ENCODE measurements at places on chromosomes 5 and 9.

GRCh38 chr5:128777052-128777451 is 188.2 kb upstream of the SLC27A6 start:
- DNase-seq: no peak

GRCh38 chr9:88258601-88259000 is 120.3 kb upstream of the SPATA31C2 start:
- DNase-seq: no peak

DNA sequence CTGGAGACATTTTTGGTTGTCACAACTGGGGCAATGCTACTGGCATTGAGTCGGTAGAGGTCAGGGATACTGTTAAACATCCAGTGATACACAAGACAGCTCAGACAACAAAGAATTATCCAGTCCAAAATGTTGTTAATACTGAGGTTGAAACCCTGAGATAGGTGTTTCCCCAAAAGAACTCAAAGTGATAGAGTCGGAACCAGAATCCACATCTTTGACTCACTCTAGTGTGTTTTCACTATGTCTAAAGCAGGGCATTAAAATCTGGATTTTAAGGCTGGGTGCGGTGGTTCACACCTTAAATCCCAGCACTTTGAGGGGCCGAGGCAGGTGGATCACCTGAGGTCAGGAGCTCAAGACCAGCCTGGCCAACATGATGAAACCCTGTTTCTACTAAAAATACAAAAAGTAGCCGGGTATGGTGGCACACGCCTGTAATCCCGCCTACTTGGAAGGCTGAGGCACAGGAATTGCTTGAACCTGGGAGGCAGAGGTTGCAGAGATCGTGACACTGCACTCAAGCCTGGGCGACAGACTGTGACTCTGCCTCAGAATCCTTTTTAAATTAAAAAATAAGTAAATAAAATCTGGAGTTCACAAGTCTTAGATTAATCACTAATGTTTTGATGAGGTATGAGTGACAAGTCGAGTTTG is 17.0 kb downstream of the SLC31A1 start:
- no peak for DNase-seq

- peak; percentile 49 for DNase-seq
Observed at GRCh38 chr9:94656200-94656599, 16.9 kb upstream of the FBP1 start.

GRCh38 chr9:121197132-121197531 is 4.5 kb downstream of the RAB14 start:
- no peak for DNase-seq

- DNase-seq: no peak
Observed at GRCh38 chr5:61603211-61603908, 271.3 kb downstream of the ZSWIM6 start.

- no peak for DNase-seq
Observed at GRCh38 chr5:72658761-72659540, 151.7 kb upstream of the ZNF366 start.

DNA sequence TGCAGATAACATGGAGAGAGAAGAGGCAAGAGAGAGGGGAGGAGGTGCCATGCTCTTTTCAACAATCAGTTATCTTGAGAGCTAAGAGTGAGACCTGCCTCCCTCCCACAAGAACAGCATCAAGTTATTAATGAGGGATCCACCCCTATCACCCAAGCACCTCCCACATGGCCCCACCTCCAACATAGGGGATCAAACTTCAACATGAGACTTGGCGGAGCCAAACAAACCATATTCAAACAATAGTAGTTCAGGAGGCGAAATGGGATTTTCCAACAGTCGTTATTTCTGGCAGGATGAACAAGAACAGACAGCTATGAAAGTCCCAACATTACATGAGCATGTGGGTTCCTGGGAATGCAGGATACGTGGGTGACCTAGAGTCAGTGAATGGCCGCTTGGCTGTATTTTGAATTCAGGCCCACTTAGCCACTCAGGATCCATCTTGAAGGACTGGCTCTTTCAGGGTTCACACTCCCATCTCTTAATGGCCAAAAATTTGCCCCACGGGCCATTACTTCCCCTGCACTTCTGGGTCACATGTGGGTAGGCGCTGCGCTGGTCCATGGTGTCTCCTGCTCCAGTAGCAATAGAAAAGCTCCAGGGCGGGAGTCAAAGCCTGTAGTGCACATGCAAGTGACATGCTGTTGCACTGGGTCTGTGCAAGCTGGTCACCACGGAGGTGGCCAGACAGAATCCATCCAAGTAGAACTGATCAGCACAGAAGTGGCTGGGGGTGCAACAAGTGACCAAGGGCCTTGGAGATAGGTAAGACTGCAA is 7.1 kb upstream of the FAF2 start:
- no peak for DNase-seq

DNA sequence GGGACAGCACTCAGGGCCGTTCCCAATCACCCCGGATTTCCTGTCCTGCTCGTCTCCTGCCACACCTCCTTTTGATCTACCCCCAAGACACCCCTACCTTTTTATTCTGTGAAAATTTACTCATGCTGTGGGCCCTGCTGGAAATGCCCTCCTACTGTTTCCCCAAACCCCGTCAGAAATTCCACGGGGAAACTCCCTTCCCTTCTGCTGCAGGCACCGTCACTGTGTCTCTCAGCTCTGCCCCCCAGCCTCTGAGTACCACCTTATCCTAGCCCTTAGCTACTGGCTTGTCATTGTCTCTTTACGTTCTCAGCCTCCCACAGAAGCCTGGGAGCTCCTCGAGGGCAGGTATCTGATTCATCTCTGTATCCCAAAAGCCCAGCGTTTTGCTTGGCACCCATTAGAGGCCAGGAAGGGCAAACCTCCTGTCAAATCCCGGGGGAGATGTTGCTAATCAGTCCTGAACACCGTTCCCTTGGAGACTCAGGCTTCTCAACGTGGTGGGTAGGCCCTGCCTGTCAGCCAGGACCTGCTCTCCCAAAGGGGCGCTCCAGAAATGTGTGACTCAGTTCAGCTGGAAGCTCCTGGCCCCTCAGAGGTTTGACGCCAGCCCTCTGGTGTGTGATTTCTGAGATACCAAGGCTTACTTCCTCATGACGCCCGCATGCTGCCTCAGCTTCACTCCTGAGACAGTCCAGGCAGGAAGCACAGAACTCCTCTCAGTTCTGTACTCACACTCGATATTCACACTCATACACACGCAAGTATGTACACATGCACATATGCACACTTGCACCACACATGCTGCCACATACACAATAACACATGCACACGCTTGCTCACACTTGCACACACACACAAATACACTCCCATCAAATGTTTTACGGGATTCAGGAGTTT is 50.7 kb upstream of the GRHPR start:
- DNase-seq: no peak

DNA sequence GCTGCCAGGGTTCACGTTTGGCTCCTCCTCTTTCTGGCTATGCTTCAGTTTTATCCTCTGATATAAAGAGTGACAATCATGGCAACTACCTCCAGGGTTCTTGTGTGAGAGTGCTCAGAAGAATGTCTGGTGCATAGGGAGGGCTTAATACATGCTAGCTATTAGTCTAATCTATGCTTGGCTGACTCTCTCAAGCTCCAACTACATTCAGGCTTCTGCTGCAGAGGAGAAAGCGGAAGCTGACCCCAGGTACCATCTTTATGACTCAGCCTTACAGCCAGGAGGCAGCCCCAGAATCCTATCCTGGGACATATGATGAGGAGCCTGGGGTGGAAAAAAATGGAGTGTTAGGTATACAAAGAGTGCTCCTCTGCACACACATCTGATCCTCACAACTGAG is 32.1 kb upstream of the RASGRF2 start:
- no peak for DNase-seq

GRCh38 chr5:39422036-39422606 is 2.7 kb downstream of the DAB2 start:
- no peak for DNase-seq

DNA sequence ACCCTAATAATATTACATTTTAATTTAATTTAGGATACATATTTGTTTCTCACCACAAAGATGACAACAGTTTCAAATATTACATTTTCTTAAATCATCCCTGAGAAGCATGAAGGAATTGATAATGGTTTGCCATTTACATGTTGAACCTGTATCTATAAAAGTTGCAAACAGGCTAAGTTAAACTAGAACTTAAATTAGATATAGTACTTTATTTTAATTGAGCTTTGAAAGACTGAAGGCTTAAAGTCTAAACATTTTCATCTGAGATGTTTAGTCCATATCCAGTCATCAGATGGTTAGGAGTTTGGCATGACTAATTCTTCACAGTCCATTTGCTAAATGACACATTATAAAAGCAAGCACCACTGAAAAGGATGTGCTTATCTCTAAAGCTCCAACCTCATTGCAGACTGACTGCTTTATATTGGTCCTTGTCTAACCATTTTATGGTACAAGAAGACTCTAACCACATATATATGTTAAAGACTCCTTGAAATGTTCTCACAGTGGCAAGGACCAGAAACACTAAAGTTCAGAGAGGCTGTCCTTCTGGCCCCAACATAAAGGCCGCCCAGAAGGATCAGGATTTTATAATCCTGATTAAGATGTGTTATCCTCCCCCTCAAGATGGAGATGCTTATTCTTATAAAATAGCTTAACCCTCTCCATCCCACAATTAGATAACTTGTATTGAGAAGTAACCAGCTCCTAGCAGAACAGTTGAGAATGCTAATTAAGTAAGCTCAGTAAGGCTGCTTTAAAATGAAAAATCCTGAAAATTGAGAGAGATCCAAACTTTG is 25.8 kb downstream of the WNT8A start:
- no peak for DNase-seq

DNA sequence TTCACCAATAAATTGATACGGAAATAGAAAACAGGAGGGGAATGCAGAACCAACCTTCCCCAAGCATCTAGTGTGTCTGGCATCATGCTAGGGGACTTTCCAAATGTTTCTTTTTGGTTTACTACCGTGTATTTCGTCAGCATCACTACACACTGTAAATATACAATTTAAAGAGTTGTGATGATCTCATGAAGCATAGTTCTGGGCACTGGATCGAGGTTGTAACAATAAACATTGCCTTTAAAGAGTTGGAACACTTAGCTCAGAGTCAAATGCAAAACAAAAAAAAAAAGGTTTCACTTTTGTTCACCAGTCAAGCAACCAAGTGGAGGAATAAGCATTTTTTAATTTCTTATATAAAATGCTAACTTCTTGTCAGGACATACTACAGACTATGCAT is 2.9 kb upstream of the SCAI start:
- DNase-seq: no peak

DNA sequence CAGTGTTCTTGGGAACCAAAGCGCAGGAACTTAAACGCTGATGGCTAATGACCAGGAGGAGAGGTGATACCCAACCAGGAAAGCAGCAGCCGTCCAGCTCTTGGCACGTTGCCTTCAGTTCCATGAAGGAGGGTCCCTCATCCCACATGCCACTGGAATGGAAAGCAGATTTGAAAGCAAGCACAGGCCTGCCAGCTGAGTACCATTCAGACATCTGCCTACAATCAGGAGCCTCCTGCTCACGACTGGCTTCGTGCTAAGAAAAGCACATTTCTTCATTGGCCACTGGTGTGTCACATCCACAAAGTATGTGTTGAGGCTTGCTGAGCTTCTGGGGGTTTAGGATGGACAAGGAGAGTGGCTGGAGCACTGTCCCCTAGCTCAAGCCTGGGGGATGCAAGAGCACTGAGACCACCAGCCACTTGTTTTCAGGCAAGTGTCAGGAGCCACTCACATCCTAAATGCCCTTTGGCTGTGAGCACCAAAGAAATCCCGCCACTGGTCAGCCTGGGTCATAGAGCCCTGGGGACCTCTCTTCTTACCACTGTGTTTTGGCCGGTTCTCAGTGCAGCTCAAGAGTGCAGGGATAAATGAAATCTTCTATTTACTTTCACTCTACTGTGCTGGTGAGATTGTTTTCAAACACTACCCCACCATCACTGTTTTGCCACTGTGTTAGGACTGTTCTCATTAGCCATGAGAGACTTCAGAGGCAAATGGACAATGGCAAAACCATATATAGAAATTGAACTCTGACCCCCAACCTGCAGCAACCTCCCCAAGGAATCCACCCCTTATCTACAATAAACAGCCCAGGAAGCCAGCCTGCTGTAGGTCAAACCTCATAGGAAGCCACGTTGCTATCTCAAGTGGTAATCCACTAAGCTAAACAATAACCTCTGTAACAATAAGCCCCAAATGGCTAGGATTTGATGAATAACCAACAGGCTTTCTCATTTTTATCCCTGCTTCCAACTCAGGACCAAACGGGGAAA is 58.3 kb downstream of the MTX3 start:
- DNase-seq: no peak

DNA sequence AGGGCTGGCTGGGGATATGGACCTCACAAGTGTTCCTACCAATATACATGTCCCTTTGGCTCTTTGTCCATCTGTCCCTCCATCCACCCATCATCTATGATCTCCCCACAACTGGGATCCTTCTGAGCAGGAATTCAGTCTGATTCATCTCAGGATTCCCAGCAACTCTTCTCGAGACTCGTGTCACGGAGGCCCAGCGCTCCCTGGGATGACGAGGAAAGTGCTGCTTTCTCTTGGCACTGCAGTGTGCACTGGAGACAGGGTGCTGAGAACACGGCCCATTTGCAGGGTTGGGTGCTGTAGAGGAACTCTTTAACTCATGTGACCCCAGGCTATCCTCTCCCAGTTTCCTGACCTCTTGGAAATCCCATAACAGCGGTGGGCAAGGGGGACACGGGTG is 72.9 kb downstream of the ANGPTL2 start:
- no peak for DNase-seq

GRCh38 chr5:42168091-42168670 is 243.1 kb downstream of the FBXO4 start:
- no peak for DNase-seq

DNA sequence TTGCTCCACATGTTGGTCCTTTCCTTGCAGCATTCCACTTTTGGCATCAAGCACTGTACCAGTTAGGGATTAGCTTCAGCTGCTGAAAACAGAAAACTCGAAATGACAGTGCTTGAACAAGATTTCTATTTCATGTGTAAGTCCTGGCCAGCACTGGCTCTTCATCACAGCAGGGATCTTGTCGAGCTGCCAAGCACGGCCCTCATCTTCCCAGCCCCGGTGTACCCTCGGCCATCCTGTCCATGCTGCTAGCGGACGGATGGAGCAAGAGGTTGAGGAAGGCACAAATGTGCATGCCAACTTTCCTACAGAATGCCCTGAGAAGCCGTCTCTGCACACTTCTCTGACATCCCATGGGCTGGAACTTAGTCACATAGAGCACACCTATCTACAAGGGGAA is 130.6 kb downstream of the TENT4A start:
- no peak for DNase-seq

DNA sequence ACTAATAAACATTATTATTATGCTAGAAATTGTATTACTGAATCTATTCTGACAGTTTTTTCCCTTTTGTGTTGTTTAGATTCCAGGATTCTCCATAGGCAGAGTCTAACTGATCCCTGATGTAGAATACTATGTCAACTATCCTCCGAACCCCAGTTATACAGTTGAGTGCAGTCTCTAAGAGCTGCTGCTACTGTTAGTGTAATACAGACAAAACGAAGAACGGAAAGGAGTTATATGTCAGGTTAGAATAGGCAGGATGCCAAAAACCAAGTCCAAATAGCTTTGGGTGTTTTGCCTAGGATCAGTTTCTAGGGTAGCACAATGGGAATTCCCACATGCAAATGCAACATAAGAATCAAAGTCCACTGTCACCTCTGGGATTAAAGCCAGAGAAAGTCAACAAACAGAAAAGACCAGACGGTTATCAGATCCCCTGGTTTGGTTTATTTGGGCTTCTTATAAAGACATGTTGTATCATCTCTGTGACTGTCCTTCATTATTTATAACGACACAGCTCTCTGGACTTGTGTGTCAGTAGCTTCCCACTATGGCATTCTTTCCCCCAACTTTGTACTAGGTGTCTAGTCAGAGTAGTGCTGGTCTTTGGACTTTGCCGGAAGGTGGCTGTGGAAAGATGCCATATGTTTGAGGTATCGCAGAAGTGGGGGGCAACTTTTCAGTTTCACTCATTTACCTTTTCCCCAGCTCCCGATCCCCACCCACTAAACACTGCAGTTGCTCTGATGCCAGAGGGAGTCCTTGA is 14.9 kb upstream of the TMEM38B start:
- no peak for DNase-seq

Data from immature natural killer cell (primary cell).